Stimulated activated CD4-positive, alpha-beta T cell treated with anti-CD3 and anti-CD28 coated beads, Interleukin-1b, Interleukin-23, amount 100 ng/mL, for 1 hour (primary cell): ENCODE measurements at places on chromosomes 5 and 9.

DNA sequence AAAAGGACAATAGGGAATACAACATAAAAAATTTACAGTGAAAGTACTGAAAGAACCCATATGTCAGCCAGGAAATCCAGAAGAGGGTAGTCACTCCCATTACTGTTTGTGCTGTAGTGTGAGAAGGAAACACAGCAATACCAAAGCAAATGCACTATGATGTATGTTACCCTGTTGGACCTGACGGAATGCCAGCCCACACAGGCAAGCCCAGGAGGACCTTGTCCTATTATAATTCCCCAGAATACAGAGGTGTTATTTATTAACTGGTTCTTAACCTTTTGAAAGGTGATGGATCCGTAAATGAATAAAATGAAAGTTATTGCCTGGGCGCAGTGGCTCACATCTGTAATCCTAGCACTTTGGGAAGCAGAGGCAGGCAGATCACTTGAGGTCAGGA lies 79.0 kb downstream of the GDA start:
- DNase-seq, result no peak

DNA sequence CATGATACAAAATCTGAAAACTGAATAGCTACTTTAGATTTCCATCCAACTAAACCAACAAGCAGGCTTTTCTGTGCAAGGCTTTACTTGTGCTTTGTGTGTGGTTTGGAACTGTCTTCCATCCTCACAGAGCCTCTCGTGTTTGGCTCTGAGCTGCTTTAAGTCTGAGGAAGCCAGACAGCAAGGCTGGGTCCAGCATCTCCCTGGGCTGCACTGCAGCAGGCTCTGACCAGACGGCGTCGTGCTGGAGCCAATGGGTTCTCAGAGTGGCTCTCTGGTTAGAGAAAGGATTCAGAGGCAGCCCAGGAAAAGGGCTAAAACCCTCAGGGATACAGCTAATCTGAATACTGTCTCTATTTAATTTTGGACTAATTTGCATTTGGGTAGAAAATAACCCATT lies 207.9 kb upstream of the EFNA5 start:
- DNase-seq, result no peak

- DNase-seq, result no peak
Measured at GRCh38 chr9:135908093-135908753, 877 bp upstream of the CAMSAP1 start.

DNA sequence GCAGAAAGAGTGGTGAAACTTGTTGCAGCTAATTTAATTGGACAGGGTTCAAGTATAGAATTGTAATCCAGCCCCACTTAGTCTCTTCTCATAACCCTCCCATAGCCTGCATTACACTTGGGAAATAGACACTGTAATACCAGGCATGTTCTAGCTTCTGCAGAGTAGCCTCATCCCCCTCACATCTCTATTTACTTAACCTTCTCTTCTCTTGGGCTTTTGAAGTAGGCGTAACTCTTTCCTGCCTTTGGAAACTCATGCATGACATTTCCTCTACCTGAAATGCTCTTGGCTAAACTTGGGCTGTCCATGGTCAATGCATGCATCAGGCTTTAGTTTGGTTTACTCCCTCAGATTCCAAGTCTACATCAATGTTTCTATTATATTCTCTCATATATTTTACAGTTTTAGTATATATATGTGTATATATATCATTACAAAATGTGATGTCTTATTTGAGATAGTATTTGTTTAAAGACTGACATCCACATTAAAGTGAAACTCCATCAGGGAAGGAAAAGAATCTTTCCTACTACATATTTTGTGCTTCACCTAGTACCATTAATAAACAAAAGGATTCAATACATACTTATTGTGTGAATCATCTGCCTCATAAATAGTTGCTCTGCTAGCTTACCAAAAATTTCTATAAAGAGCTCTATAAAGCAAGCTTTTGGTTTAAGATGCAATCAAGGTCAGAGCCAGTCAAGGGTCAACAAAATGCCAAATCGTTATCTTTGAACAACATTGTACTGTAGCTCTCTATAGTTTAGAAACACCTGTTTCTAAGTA lies 1158.0 kb downstream of the MAT2B start:
- no peak for DNase-seq

DNA sequence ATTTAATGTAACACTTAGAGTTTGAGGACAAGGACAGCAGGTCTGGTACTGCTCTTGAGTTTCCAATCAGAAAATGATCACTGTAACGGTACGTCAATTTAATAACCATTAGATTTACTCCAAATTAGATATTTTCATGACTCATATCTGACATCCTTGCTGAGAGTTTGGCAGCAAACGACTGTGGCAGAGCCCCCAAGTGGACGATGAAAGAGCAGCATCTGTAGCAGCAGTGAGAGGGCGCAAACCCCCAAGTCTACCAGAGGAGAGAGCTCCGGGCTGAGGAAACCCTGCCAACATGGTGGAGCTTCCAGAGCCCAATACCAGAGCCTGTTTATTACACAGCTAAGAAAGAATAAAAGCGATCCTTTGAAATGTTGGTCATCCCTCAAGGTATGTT lies 73.2 kb upstream of the EPB41L4A start:
- no peak for DNase-seq

DNA sequence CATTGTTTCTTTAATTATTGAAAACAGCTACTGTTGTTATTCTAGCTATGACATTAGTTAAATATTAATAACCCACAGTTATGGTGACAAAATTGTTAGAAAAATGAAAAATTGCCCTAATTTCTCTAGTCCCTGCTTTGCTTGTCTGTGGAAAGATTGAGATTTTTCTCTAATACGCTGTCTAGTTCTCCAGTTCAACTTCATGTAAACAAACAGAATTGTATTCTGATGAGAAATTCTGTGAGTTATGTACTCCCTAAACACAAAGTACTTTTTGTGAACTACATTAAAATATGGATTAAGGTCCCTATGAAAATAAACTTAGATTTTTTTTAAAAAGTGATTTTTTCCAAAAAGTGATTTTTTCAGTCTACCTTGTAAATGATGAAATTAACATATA lies 8.7 kb downstream of the SLF1 start:
- DNase-seq, result no peak

DNA sequence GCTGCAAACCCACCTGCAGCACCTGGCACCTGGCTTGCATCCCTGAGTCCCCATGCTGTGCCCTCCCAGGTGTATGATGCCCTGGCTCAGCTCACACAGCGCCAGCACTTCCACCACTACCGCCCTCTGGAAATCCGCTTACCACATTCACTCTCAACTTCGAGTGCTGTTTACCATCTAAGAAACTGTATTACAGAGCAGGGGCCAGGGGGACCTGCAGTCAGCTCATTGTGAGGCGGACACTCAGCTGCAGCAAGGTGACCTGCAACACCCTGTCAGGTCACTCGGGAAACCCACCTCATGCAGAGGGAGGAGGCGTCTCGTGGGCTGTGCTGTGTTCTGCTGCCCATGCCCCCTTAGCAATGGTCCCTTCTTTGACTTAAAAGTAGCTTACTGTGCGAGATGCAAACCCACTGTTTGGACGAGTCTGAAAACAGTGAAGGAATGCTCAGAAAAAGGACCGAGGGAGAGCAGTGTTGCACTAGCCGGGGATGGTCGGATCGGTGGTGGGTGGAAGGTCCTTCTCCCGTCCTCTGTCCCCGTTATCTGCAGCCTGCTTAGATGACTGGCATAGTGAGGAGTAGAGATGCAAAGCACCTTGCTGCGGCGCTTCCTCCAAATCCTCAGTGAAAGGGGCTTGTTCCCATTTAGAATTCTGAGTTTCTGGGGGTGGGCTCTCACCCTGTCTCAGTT lies 55.2 kb upstream of the CTSL start:
- no peak for DNase-seq

GRCh38 chr9:91162784-91163443 lies 198.8 kb downstream of the AUH start:
- DNase-seq, result no peak
